Inflammatory macrophage treated with lipopolysaccharide for 4 hours (primary cell): ENCODE measurements at places on chromosomes 5 and 9.

DNA sequence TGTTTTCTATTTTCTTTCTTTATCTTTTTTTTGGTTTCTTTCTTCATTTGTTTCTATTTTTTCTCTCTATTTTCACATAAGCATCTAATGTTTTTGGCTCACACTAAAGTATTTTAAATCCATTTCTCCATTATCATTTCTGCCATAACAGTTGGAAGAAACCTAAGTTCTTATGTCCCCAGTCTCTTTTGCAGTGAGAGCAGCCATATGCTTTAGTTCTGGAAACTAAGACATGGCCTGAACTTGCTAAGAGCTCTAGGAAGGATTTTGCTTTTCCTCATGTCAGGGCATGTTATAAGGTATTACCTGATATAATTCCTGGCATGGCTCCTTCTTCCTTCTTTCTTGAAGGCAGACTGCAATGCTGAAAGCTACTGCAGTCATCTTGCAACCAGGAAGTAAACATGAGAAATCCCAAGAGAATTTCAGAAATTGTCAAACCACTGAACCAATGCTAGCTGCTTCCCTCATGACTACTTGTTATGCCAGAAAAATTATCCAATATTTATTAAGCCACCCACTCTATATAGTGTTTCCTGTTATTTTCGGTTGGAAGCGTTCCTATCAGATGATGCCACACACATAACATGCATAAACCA, 171.1 kb downstream of the TAF11L14 start:
- DNase-seq = no peak

- DNase-seq = no peak
These were observed 271.8 kb downstream of the NNT start for GRCh38 chr5:43874772-43875171.

DNA sequence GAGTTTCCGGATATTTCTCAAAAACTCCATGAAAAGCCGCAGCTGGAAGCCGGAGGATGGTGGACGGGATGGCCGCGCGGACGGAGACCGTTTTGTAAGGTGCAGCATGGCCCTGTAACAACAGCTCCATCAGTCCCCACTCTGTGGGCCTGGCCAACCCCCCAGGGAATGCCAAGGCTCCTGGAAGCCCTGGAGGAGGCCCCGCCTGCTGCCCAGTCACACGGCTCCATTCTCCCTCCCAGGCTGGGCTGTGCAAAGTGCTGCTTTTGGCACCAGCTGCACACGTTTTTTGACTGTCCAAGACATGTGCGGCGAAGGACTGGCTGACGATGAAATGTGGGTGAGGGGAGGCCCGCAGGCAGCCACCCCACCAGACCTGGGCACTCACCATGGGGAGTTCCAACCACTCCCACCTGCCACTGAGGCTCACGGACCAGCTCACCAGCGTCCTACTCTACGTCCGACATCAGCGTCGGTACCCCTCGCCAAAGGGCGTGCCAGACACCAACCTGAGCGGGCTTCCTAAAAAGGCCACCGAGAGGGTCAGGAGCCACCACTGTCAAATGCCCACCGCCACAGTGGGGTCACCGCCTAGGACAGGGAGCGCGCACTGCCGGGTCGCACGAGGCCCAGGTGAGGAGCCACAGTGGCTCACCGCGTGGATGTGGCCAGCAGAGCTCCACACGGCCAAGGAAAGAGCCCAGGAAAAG, 27.3 kb downstream of the PNPLA7 start:
- DNase-seq = no peak

- DNase-seq = no peak
These were observed 22.5 kb upstream of the DMRT1 start for GRCh38 chr9:818958-819357.

GRCh38 chr9:137278061-137278701, 655 bp downstream of the TOR4A start:
- DNase-seq = peak; percentile 52

DNA sequence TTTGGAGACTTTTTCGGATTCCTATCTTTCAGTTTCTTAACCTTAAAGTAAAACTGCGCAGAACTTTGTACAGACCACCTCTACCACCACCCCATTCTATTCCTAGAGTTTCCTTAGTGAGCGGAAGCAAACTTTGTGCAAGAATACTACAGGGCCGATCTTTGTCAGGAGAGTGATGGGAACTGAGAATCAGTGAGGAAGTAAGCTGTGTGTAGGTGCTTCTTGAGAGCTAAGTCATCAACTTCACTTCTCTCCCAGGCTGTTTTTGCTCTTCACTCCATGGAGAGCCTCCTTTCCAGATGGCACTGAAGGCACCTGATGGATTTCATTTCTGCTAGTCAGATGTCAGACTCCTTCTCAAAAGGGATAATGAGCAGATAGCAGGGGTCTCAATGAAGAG, 127.3 kb downstream of the SPATA31D1 start:
- peak; percentile 16 for DNase-seq

DNA sequence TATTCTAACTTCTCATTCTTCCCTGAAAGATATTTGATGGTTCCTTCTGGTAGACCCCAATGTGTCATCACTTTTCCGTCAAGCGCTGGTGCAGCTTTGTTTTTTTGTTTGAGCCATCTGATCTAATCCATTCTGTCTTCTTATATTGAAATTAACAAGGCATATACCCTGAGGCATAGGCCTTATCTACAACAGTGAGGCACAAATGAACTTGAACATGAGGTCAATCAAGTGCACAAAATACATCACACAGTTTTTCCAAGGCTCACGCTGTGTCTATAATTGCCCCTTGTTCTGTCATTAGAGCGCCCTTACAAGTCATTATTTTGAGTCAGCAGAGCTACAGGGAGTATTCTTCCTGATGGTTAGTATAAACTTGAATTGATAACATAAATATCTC, 406.6 kb downstream of the MAT2B start:
- no peak for DNase-seq

- no peak for DNase-seq
These were observed 233.1 kb upstream of the IRX1 start for GRCh38 chr5:3362606-3362910.

DNA sequence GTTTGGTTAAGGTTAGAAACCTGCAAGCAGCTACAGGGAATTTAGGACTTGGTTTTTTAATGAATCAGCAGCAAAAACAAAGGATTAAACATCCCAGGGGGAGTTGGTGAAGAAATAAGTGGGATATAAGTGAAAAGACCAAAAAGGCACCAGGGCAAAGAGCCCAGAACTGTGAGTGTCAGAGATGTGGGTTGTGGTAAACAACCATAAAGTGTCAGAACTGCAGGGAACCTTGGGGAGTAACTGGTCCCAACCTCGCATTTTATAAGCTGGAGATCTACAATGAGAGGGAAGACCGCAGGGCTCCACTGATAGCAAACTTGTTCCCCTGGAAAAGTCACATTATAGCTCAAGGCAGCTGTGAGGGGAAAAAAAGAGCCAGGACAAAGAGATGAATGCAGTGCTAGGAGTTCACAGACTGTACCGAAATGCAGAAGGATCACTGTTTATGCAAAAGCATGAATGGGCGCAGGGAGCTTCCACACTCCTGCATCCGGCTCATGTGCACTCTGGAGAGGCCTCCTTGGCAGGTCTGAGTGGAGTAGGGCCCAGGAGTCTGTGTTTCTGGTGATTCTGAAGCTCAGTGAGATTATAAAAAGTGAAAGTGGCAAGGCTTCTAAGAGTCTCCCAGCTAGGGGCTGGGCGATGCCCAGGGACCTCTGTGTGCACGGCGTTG, 156.3 kb downstream of the GOLPH3 start:
- DNase-seq = no peak

GRCh38 chr5:147835386-147835798, 3.9 kb upstream of the SPINK1 start:
- DNase-seq = no peak

- no peak for DNase-seq
These were observed 12.4 kb upstream of the FSD1L start for GRCh38 chr9:105435453-105435852.

DNA sequence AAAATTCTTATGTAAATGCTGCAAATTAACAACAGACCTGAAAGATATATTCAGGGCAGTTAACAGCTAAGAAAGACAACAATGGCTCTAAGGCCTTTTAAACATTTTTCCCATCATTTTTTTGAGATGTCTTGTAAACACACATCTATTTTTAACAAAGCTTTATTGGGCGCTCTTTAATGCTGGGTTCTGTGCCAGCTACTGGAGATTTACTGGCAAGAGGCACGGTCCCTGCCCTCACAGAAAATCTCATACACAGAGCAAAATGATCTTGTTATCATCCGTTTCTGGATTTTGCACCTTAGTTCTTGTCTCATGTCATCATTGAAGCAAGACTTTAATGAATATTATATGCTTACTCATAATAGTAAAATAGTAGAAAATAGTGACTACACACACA, 1022.3 kb upstream of the WWC1 start:
- no peak for DNase-seq

DNA sequence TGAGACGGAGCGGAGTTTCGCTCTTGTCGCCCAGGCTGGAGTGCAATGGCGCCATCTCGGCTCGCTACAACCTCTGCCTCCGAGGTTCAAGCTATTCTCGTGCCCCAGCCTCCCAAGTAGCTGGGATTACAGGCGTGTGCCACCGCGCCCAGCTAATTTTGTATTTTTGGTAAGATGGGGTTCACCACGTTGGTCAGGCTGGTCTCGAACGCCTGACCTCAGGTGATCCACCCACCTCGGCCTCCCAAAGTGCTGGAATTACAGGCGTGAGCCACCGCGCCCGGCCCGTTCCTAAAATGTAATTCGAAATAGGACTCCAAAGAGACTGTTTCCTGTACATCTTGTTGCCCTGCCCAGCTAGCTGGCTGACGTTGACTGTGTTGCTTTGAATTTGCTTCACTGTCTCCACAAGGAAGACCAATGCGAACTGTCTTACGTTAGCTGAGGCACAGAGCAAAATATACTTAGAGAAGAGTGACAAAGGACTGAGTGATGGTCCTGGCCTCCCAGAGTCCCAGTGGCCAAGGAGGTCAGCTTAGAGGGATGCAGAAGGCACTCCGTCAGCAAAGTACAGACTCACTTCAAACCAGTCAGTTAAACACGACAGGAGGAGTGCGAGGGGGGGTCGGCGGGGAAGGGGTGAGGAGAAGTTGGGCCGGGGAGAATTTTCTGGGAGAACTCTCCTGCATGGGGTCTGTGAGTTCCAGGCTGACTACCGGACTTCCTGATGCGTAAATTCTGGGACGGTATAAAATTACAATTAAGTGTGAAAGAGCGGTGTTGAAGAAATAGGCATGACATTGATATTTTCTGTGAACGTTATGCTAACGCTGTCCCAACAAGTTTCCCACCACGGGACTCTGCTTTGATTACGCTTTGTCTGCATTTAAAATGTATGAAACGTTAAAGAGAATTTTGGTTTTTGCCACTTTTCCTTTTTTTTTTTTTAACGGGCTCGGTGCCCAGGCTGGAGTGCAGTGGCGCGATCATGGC, 6.8 kb upstream of the TRIM41 start:
- peak; percentile 15 for DNase-seq

GRCh38 chr9:89530726-89531125, 32.8 kb upstream of the SEMA4D start:
- DNase-seq = peak; percentile 37

- DNase-seq = peak; percentile 15
These were observed 513 bp downstream of the FAM193B start for GRCh38 chr5:177553671-177554429.

DNA sequence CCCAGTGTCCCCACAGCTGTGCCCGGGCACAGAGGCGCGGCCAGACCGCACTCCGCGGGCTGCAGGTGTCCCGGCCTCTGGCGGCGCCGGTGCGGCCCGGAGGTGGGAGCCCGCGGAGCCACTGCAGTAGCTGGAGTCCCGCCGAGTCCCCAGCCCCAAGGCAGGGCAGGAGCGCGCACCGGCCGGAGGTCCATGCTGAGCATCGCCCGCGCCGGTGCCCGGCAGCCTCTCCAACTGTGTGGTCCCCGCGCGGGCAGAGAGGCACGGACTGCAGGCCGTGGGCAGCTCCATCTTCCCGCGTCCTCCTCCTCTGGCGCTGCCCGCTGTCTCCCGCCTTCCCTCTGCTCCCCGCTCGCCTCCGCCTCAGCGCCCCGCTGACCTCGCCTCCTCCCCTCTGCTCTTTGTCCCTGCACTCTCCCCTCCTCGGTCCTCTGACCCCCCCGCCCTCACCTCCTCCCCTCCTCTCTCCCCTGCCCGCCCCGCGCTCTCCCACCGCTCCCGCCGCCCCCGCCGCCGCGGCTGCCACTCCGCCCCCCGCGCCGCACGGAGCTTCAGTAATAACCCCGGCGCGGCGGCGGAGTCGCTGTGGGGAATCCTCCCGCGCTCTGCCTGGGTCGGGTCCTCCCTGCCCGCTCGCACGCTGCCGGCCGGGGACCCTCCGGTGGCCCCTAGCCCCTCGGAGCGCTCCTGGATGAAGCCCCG, at the start of gene ADAMTS16:
Gene ADAMTS16, plus strand, starts transcription at position 554 of the 702 bp plus-strand sequence. Its CDS starts 138 bp downstream, at position 692.
- DNase-seq = no peak

GRCh38 chr5:172407822-172408221, 46.5 kb downstream of the SH3PXD2B start:
- DNase-seq = no peak

DNA sequence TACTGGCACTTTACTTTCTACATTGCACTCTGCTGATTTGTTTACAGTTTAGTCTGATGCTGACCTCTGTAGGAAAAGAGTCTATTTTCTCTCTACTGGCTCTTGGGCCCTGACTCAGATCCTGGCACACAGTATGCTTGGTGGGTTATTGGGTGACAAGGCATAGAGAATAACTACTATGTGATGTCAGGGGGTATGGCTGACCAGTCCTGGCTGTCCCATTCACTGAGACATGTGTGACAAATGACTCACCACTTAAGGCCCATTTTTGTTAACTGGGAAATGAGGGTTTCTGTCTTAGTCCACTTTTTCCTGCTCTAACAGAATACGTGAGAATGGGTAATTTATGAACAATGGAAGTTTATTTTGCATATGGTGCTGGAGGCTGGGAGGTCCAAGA, 66.4 kb downstream of the DAPK1 start:
- DNase-seq = peak; percentile 83

DNA sequence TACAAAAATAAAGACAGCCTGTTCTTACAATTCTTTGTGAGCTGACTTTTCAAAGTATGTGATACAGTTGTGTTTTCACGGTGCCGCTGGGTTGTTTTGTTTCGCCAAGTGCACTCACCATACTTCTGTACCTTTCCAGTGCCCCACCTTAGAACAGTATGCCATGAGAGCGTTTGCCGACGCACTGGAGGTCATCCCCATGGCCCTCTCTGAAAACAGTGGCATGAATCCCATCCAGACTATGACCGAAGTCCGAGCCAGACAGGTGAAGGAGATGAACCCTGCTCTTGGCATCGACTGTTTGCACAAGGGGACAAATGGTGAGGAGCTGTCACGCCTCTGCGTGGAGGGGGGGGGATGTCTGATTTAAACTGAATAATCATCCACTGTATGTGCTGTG, 12.9 kb downstream of the CCT5 start:
- DNase-seq = no peak
